Fibroblast of upper back skin (primary cell): ENCODE measurements at places on chromosomes 3 and 15.

GRCh38 chr3:135136361-135137100, 341.5 kb downstream of the EPHB1 start:
- DNase-seq = no peak

DNA sequence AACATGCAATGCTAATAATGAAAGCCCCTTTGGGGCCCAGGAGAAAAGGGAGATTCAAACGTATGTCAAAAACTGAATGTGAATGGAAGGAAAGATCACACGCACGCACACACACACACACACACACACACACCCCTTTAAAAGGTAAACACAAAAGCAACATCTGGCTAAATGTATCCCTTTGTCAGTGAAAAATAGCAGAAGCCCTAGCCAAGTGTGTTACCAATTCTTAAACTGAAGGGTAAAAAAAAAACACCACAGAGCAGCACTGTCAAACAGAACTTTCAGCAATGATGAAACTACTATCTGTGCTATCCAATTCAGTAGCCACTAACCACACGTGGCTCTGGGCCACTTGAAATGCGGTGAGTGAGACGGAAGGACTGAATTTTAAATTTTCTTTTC, 4.9 kb downstream of the RFTN1 start:
- DNase-seq = peak; percentile 51

GRCh38 chr15:73539212-73540128, 93.7 kb downstream of the NPTN start:
- no peak for DNase-seq

DNA sequence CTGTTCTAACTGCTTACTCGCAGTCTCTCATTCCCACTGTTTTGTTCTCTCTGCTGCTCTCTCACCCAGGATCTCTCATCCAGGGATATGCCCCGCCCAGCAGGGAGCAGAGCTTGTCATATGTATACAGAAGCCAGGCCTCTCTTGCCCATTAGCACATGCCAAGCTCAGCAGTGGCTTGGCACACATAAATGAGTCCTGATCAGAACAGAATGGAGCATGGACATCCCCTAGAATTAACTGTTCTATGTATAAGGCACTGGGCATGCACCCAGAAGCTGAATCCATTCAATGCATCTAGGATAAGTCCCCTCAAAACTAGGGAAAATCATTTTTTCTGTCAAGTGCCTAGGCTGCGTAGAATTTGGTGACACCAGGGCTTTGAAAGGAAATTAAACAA, 61.6 kb downstream of the IGSF11 start:
- no peak for DNase-seq

DNA sequence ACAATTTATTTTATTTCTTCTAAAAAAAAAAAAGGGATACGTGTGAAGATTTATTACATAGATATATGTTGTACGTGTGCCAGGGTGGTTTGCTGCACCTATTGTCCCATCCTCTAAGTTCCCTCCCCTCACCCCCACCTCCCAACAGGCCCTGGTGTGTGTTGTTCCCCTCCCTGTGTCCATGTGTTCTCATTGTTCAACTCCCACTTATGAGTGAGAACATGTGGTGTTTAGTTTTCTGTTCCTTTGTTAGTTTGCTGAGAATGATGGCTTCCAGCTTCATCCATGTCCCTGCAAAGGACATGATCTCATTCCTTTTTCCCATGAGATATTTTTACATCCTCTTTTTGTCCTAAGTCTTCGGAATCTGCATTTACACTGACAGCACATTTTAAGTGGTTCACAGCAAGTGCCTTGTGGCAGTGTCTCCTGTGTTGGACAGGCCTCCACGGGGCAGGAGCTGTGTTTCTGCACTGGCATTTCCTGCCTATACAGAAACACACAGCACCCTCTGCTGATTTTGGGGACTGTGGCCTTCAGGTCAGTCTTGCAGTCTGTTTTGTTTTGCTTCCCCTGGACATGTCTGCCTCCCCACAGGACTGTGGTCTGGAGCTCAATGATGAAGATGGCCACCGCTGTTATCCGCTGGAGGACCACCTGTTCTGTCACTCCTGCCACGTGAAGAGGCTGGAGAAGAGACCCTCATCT, 12.7 kb upstream of the SACM1L start:
- DNase-seq = no peak

- DNase-seq = no peak
These were observed 109.4 kb upstream of the C15orf61 start for GRCh38 chr15:67411486-67411885.

GRCh38 chr3:98233468-98233867, 30.6 kb upstream of the OR5H6 start:
- no peak for DNase-seq

DNA sequence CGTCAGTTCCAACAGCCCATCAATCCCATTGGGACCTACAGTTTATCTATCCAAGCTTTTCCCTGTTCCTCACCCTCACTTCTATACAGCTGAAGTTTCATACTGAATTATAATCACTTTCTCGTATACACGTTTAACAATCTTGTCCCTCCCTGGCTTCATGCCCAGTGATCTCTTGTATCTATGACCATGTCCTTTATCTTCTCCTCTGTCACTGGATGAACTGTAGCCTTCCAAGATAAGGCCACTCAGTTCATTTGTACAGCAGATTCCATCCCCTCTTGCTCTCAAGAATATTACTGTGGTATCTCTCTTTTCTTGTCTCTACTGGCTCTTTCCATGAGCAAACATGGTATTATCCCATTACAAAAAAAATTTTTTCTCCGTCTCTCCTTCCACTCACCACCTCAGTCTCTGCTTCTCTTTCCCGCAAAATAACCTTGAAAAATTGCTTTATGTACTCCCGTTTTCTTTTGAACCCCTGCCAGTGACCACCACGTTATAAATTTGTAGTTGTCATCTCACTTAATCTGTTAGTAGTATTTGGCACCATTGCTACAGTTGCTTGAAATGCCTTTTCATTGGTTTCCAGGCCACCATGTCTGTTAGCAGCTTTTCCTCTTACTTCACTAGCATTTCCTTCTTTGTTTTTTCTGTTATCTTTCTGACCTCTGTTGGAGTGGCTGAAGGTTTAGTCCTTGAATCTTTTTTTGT, 9.4 kb downstream of the CTNNB1 start:
- DNase-seq = peak; percentile 78

DNA sequence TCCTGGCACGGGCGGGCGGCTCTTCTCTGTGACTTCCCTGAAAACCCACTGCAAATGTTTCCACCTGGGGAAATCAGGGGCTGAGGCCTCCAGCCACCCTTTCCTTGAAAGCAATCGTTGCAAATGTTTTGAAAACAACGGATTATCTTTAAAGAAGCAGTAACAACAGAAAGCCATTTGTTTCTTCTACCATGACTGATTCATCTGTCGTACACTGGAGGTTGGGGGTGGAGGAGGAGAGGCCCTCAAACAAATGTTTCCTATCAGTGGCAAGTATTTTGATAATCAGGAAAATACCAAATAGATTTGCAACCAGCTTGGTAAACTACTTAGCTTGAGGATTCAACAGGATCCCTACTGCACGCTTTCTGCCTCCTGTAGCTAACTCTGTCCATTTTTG, 114.9 kb downstream of the PDZRN3 start:
- no peak for DNase-seq

- peak; percentile 37 for DNase-seq
These were observed 49.3 kb downstream of the TMOD3 start for GRCh38 chr15:51878446-51879386.

DNA sequence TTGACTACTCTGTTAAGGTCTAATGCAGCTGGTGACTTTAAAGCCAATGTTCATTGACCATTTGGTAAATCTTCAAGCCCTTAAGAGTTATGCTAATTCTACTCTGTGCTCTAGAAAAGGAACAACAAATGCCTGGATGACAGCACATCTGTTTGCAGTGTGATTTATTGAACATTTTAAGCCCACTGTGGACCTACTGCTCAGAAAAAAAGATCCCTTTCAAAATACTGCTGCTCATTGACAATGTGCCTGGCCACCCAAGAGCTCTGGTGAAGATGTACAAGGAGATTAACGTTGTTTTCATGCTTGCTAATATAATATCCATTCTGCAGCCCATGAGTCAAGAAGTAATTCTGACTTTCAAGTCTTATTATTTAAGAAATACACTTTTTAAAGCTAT, 110.8 kb downstream of the TBC1D5 start:
- peak; percentile 74 for DNase-seq

GRCh38 chr3:132756108-132756650, 34.0 kb upstream of the NPHP3 start:
- DNase-seq = peak; percentile 5

- DNase-seq = no peak
These were observed 7.6 kb downstream of the PLXNB1 start for GRCh38 chr3:48422272-48422671.

GRCh38 chr15:64985366-64986033, 4.2 kb downstream of the SPG21 start:
- peak; percentile 61 for DNase-seq

DNA sequence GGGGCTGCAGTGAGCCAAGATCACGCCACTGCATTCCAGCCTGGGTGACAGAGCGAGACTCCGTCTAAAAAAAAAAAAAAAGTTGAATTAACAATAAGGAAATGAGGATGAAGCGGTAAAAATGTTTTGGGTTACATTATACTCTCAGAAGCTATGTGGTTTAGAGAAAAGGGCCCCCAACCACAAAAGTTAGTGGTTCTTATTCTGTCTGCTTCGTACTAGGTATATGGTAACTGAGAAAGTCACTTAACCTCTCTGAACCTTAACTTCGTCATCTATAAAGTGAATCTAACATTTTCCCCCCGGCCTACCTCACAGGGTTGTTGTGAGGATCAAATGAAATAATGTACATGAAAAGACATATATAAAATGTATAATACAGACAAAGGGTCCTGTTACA, 38.4 kb upstream of the EHHADH start:
- no peak for DNase-seq

GRCh38 chr3:177936721-177937120, 599.5 kb upstream of the KCNMB2 start:
- DNase-seq = no peak

GRCh38 chr3:132966374-132966773, 71.8 kb upstream of the TMEM108 start:
- no peak for DNase-seq

GRCh38 chr15:55588070-55588814, at the start of gene PYGO1:
Gene PYGO1, minus strand, starts transcription at chr15:55588345. Its CDS starts 462 bp downstream, at chr15:55587883.
- peak; percentile 67 for DNase-seq

DNA sequence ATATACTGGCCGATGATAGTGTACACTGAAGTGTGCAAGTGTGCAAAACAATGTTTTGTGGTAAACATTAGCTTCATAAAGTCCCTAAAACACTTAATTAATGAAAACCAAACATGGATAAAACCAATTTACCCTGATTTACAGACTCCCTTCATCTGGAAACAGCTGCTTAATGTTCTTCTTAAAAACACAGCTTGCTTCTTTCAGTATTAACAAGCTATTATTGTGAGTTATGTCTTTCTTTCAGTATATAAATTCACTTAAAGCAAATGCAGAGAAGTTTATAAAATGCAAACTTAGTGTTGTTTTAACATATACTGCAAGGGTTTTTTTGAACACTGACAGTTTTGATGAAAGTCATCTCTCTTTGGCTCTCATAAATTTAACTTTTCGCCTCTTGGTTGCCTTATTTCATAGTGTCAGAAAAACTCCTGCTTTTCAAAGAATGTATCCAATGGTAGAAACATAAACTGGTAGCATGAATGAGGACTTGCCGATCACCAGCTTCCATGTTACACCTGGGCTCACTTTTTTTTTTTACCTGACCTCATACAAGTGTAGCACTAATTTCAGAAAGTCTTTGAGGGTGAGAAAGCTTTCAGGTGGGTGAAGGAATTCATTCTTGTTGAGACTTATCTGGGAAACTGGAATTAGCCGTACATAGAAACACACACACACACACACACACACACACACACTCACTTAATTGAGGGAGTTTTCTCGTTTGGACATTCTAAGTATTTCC, 532.2 kb downstream of the ROBO2 start:
- no peak for DNase-seq

DNA sequence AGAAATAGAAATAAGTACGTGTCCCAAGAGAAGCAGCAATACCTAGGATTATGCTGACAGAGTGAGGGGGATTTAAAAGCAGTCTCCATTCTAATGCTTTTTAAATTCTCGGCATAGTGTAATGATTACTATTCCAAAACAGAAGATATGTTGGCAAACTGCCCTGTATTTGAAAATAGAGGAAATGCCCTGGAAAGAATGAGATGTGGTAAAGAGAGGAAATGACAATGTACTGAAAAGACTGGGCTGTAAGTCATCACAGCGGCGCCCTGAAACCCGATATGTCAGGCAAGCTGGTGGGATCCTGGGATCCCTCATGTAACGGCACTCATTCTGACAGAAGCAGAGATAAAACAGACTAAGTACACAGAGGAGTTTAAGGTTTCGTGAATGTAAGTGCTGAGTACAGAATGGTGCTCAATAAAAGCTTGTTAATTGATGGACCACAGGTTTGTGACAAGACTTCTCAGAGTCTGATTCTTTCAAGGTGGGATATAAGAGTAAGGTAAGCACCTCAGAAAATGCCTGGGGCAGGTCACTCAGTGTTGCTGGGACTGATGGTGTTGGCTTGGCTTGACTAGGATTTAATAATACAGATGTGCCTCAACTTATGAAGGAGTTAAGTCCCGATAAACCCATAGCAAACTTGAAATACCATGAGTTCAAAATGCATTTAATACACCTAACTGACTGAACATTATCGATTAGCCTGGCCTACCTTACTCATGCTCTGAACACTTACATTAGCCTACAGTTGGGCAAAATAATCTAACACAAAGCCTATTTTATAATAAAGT, 91.4 kb downstream of the NFKBIZ start:
- DNase-seq = peak; percentile 99

DNA sequence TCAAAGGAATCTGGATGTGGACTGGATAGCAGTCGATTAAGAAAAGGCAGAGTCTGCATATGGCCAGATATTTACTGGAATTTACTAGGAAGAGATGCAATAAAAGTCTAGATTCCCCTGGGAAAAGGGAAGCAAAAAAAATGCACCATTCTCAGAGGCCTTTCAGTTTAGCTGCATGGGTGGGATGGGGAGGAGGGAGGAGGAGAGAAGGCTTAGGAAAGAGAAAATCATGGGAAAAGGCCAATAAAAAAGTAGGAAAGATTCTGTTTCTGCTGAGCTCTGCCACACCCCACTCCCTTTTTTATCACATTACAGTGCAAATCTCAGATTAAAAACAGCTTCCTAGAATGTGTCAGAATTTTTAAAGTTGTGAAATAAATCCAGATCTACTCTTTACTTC, 103.6 kb downstream of the ADAMTS9 start:
- DNase-seq = peak; percentile 50

DNA sequence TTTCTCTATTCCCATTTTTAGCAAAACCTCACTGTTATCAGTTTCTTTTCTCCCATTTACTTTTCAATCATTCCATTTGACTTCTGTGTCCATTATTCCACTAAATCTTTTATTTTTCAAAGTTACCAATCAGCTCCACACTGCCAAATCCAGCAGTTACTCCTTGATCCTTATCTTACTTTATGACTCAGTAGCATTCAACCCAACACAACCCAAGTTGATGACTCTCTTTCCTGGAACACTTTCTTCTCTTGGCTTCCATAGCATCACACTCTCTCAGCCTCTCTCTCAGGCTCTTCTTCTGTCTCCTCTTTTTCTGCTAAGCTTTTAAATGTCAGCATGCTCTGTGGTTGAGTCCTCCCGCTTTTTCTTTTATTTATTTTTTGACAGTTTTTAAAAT, 36.3 kb downstream of the RASGRP1 start:
- DNase-seq = peak; percentile 64

- DNase-seq = no peak
These were observed 21.7 kb downstream of the LRRK1 start for GRCh38 chr15:100940767-100941379.

GRCh38 chr15:63968700-63969099, 77.6 kb downstream of the DAPK2 start:
- DNase-seq = no peak

GRCh38 chr3:196181127-196181546, 30.1 kb downstream of the ZDHHC19 start:
- no peak for DNase-seq
